ENCODE measurements at places on chromosomes 11 and 22.

DNA sequence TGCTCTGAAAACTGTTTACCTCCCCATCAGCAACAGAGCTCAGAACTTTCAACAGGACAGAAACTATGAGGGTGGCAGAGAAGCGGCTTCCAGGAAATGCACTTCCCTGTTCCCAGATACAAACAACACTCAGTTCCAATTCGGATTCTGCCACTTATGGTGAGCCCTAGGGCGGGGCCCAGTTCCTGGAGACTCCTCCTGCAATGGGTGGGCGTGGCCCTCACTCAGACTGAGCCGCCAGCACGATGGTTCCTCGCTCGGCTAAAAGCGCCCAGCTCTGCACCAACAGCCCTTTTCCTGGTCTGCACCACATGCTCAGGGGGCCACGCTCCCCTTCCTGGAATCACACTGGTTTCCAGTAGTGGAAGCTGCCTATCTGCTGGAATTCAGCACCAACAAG, 314.1 kb downstream of the CTTN start:
- no peak for DNase-seq

- DNase-seq, result no peak
Observed at GRCh38 chr22:36881504-36882245, 20.9 kb downstream of the NCF4 start.

- DNase-seq, result no peak
Observed at GRCh38 chr11:80843266-80843974, 1402.6 kb upstream of the TENM4 start.

GRCh38 chr11:73236854-73237253, 18.8 kb downstream of the P2RY2 start:
- DNase-seq, result no peak

DNA sequence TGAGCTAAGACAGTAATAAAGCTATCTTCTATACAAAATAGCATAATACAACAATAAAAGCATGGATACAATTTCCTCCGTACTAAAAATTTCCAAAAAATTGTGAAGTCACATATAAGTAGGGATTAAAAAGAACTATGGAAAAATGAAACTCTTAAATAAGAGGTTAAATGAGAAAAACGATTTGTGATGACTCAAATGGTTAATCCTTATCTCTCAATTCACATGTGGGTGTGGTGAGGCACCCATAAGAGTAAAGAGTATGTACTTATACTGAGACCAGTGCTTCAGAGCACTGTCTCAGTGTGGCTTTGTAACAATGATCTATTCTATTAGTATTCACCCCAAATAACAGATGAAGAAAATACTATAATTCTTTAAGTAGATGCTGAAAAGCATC, 25.0 kb upstream of the CCDC34 start:
- no peak for DNase-seq

- peak; percentile 7 for DNase-seq
Observed at GRCh38 chr22:33023153-33023827, 34.9 kb downstream of the SYN3 start.

DNA sequence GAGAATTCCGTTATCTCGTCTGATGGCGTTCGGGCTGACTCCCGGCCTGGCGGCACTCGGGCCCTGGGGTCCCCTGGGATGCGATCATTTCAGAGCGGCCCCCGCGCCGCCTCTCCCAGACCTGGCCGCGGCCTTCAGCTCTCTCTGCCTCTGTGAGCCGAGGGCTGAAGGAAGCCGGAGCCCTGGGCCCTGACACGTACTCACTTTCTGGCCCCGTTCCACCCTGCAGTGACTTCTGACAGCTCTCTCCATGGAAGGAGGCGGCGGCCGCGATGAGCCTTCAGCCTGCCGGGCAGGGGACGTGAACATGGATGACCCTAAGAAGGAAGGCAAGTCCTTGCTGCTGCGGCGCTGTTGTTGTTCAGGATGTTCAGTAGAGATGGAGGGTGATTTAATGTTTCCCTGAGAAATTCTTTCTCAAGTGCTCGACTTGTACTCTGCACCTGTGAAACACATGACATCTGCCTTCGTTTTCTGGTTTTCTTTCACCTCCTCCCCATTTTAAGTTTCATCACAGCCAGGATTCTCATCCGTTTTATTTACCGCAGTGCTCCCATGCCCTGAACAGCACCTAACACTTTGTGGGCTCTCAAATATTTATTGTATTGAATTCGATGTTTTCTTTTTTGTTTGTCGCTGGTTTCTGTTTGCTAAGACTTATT, 612 bp downstream of the GTSE1 start:
- DNase-seq, result no peak

DNA sequence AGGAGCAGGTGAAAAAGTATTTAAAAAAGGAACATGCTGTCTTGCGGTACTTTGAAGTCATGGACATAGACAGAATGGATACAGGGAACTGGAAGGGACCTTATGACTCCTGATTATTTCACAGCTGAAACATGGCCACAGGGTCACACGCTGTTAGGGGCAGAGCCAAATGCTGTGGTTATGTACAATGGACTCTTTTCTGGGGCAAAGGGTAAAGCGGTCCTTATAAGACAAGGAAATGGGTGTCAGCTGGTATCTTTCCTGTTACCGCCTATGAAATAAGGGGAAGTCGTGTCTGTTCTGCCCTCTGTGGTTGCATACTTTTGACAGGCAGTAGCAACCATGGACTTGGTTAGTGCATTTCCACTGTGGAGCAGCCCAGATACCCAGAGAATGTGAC, 12.8 kb upstream of the ST14 start:
- DNase-seq, result no peak

DNA sequence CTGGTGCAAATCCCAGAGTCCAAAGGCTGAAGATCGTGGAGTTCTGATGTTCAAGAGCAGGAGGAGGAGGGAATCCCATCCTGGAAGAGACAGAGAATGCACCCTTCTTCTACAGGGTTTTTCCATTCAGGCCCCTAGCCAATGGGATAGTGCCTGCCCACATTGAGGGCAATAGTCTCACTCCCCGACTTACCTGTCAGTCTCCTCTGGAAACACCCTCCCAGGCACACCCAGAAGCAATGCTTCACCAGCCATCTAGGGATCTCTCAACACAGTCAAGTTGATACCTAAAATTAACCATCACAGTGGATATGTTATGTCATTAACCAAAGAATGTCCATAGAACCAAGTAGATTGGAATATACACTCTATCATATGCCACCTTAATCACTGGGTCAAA, 72.9 kb downstream of the FAM83F start:
- no peak for DNase-seq

- DNase-seq, result no peak
Observed at GRCh38 chr22:19747551-19747950, 13.0 kb upstream of the TBX1 start.

DNA sequence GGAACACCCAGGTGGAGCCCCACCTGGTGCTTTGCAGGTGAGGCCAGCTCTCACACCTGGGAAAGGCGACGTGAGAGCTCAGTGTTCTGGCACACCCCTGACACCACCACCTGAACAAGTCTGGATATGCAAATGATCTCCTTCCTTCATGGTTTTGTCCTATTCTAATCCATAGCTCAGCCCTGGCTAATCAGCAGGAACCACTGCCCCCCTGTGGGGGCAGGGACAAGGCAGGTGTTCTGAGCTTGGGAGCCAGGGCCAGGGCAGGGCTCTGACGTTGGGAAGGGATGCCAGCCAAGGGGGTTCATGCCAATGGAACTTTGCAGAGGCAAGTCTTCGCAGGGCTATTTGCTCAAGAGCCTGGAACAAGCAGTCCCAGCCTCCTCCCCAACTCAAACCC, 144.2 kb downstream of the TRIM29 start:
- no peak for DNase-seq

- peak; percentile 11 for DNase-seq
Observed at GRCh38 chr11:123478352-123478987, 48.4 kb downstream of the GRAMD1B start.

DNA sequence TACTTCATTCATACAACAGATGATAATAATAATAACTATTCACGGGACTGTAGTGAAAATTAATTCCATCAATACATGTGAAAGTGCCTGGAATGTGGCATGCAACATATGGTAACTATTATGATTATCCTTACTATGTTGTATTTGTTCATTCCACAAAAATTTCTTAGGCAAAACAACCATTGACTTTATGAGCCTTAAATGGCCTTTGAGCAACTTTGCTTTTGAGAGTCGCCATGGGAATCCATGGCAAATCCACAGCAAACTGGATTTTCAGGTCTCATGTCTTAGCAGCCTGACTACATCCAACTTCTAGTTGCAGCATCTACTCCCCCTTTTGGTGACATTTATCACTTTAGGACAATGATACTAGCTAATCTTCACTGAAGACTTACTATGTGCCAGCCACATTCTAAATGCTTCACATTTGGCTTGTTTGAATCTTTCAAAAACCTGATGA, 56.8 kb downstream of the SLC1A2 start:
- DNase-seq, result no peak

DNA sequence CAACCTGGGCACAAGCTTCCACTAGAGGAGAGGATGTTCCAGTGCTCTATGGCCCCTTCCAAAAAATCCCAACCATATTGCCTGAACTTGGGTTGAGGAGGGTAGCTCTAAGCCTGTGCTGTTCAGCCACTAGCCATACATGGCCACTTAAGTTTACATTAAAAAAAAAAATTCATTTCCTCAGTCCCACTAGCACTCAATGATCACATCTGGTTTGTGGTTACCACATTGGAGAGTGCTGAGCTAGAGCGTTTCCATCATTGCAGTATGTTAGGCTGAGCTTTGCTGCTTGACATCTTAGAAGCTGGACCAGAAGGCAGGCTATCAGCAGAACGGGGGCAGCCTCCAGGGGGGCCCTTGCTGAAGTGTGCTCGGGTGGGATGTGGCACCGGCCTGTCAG, 43.5 kb upstream of the CYP2D6 start:
- DNase-seq, result no peak

GRCh38 chr11:46514370-46514769, 79.5 kb downstream of the AMBRA1 start:
- no peak for DNase-seq

DNA sequence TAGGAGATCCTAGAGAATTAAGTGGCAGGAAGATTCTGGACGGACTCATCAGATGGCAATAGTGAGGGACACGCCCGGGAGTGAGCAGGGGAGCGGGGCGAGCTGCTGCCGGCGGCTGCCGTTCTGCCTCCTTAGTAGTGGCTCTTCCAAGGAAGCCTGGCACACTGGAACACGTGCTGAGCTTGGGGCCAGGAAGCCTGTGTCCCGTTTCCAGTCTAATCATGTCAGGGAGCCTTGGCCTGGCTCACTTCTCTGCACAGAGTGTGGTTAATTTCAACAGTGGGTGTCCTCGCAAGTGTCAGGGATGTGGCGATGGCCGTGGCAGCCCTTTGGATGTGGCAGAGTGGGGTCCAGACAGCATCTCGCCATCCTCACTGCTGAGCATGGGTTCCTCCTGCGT, 16.5 kb downstream of the GLB1L3 start:
- no peak for DNase-seq

DNA sequence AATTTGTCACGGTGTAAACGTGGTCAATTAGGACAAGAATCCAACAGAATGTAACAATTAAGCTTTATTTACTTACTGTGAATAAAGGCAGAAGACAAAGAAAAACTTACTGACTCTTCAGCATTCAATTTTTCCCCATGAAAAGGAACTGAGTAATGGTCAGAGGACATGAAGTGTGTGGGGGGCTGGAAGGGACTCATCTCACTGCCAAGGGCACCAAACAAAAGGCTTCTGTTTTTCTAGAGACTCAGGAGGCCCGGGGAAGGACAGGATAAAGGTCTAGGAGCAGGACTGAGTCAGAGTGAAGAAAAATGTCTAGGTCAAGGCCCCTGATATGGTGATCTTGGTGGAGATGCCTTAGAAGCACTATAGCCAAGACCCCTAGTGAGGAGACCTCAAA, 564.2 kb upstream of the ANO5 start:
- DNase-seq, result no peak

GRCh38 chr22:46736705-46737104, 1.3 kb downstream of the CERK start:
- DNase-seq, result no peak

DNA sequence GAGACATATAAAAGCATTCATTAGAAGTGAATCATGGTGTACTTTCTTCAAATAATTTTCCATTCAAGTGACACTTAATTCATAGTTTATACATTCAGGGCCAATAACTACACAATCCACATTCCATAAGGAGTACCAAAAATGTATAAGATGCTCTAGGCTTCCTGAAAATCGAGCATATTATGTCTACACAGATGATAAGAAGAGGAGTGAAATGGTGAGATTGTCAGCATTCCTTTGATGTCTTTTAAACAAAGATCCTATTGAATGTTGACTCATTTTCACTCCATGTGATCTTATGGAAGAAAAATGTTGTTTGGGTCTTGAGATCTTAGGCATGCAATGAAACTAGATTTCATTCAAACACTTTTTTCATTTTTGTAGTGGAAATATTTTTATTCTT, 843.2 kb downstream of the KCNA4 start:
- no peak for DNase-seq

DNA sequence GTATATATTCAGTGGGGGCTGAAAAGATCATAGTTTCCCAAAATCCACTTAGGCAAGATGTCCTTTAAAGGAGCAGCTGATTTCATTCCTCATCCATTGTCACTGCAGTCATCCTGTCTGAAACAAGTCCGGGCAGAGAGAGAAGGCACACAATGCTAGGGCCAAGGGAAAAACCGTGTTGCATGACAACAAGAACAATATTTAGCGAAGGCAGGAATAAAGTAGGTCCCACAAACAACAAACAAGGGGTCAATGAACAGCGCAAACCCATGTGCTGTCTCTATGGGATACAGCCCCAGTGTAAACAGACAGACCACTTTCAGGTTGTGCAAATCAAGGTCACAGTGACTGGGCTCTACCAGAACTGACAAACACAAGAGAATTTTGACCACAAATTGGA, 9.0 kb downstream of the PAMR1 start:
- DNase-seq, result no peak

DNA sequence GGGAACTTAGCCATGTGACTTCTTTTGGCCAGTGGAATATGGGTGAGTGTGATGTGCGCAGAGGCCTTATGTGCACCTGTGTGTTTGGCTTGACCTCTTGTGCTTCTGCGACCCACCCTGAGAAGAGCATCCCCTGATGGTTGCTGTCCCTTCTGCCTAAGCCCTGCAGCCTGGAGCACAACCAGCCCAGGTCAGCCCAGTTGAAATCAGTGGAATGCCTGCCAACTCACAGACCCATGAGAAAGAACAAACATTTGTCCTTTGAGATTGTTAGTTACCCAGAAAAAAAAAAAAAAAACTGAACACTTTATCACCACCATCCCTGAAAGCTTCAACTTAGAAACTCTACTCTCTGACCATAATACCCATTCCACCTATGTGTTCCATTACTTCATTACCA, 38.5 kb downstream of the PAMR1 start:
- DNase-seq, result no peak

DNA sequence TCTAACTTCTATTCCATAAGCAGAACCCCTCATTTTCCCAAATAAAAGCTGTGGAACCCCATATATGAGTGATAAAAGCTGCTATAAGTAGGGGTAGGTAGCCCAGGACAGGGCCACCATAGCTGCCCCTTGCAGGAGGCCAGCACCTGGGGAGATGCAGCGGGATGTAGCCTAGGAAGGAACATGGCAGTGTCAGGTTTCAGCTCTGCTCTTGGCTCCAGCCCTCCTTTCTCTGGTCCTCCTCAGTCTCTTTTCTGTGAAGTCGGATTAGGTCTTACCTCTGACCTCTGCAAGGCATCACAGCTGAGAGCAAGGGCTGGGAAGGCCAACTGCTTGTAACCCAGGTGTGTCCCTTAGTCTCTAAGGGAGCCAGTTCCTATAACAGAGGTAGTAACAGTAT, 135.6 kb downstream of the NAV2 start:
- no peak for DNase-seq

GRCh38 chr11:58926251-58926650, 13.0 kb upstream of the GLYATL1 start:
- DNase-seq, result no peak
